Smooth muscle cell of trachea (primary cell): ENCODE measurements at places on chromosomes 2 and 18. TPM values are rescaled to one million over a fixed set of nuclear protein-coding genes. Genes with fewer than 3 reads are reported as not detected.

Gene FHOD3
- total RNA-seq: 18.8 and 22.3 TPM in 2 replicates

Gene B3GNT7
- total RNA-seq: 0.33 TPM in 1 of 2 replicates, not detected in the other

Gene DGKD
- total RNA-seq: 6.8 and 9.8 TPM in 2 replicates

Gene IL37
- total RNA-seq: not detected in 2 replicates

Gene SERPINB12
- total RNA-seq: not detected in 2 replicates

Gene PRADC1
- total RNA-seq: 17.4 and 21.4 TPM in 2 replicates

Gene COLEC11
- total RNA-seq: 0.44 TPM in 1 of 2 replicates, not detected in the other

Gene PJVK
- total RNA-seq: 2.0 and 2.5 TPM in 2 replicates

Gene ANKRD53
- 0.83 and 1.3 TPM in 2 replicates for total RNA-seq

Gene FAM117B
- 1.3 and 1.7 TPM in 2 replicates for total RNA-seq

Gene LYG2
- not detected in 2 replicates for total RNA-seq

Gene UGT1A3
- not detected in 2 replicates for total RNA-seq

Gene RAB6D
- total RNA-seq: under 0.01 TPM in 1 of 2 replicates, not detected in the other

Gene SLC16A14
- 2.0 and 2.6 TPM in 2 replicates for total RNA-seq

Gene CNDP1
- not detected in 2 replicates for total RNA-seq

Gene LDLRAD4
- under 0.01 and 0.17 TPM in 2 replicates for total RNA-seq

Gene SIX3
- total RNA-seq: not detected in 2 replicates

Gene CHST10
- total RNA-seq: 5.2 and 8.6 TPM in 2 replicates

Gene KCNIP3
- 2.9 and 3.6 TPM in 2 replicates for total RNA-seq

Gene ALKAL2
- total RNA-seq: not detected in 2 replicates

Gene NEURL3
- total RNA-seq: 0.17 TPM in 1 of 2 replicates, not detected in the other

Gene FAM237A
- not detected in 2 replicates for total RNA-seq

Gene NTSR2
- total RNA-seq: not detected in 2 replicates

Gene IL1R2
- total RNA-seq: 0.83 TPM in 1 of 2 replicates, not detected in the other

Gene GRP
- total RNA-seq: not detected in 2 replicates

Gene HES6
- 1.8 and 2.9 TPM in 2 replicates for total RNA-seq

Gene ESCO1
- 8.4 and 14.8 TPM in 2 replicates for total RNA-seq

Gene MYO3B
- 0.15 and 0.17 TPM in 2 replicates for total RNA-seq

Gene NLRC4
- not detected in 2 replicates for total RNA-seq

Gene TBR1
- total RNA-seq: under 0.01 TPM in 1 of 2 replicates, not detected in the other

Gene SERPINB4
- not detected in 2 replicates for total RNA-seq

Gene ZNF804A
- 1.9 and 2.3 TPM in 2 replicates for total RNA-seq

Gene SCN7A
- total RNA-seq: 14.5 and 16.4 TPM in 2 replicates

Gene PROC
- not detected in 2 replicates for total RNA-seq

Gene SLC5A7
- total RNA-seq: not detected in 2 replicates

Gene SMAD2
- total RNA-seq: 63.8 and 78.4 TPM in 2 replicates

Gene PSD4
- total RNA-seq: 1.6 and 5.0 TPM in 2 replicates

Gene MFSD6
- 19.8 and 25.6 TPM in 2 replicates for total RNA-seq

Gene OLA1
- 65.2 and 127 TPM in 2 replicates for total RNA-seq

Gene SLC9A2
- total RNA-seq: under 0.01 TPM in 2 replicates

Gene FOXI3
- total RNA-seq: not detected in 2 replicates

Gene CRYBA2
- not detected in 2 replicates for total RNA-seq

Gene RPRM
- total RNA-seq: 0.15 TPM in 1 of 2 replicates, not detected in the other

Gene RIT2
- total RNA-seq: not detected in 2 replicates

Gene ALK
- under 0.01 and 0.17 TPM in 2 replicates for total RNA-seq

Gene TUBA3E
- not detected in 2 replicates for total RNA-seq

Gene LIPG
- 0.58 and 0.83 TPM in 2 replicates for total RNA-seq

Gene DES
- total RNA-seq: 1.6 and 6.3 TPM in 2 replicates

Gene INSIG2
- 6.1 and 11.6 TPM in 2 replicates for total RNA-seq

Gene HOXD4
- total RNA-seq: not detected in 2 replicates

Gene UCN
- 1.5 and 1.8 TPM in 2 replicates for total RNA-seq

Gene PDCD1
- total RNA-seq: not detected in 2 replicates

Gene LIMS3
- total RNA-seq: 2.3 TPM in 1 of 2 replicates, not detected in the other
